Common myeloid progenitor, CD34-positive (primary cell): ENCODE measurements at places on chromosomes 5 and 9.

GRCh38 chr5:132389051-132389331, 19.5 kb downstream of the SLC22A5 start:
- H3K4me3 ChIP-seq = no peak overlapping the region
- H3K27me3 ChIP-seq = no peaks in the 10 kb centered on the region
- no peak for DNase-seq
- no peak overlapping the region for H3K27ac ChIP-seq

GRCh38 chr9:94864196-94864595, 137.7 kb downstream of the AOPEP start:
- H3K27me3 ChIP-seq = no peaks in the 10 kb centered on the region
- H3K27ac ChIP-seq = no peak overlapping the region

DNA sequence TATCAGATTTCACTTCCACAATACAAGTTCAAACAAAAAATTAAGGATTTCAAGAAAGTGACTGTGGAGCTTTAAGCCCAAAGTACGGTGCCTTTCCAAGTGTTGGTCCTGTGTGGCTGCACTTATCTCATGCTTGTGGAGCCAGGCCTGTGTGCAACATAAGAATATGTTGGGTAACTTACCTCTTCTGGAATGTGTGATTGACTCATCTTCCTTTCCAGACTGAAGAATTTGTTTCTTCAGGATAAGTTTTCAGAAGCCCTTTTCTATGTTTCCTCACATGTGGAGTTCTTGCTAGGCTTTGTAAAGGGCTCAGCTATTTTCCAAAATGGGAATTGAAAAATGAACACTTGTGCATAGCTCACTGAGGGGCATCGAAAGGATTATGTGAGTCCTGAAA, 485.1 kb upstream of the PAPPA start:
- no peak overlapping the region for H3K27ac ChIP-seq
- no peaks in the 10 kb centered on the region for H3K4me1 ChIP-seq
- no peak for DNase-seq
- no peaks in the 10 kb centered on the region for H3K36me3 ChIP-seq

- no peaks in the 10 kb centered on the region for H3K36me3 ChIP-seq
- no peaks in the 10 kb centered on the region for H3K4me1 ChIP-seq
- DNase-seq = no peak
These were observed 2.5 kb downstream of the FAM163B start for GRCh38 chr9:133606708-133607025.

DNA sequence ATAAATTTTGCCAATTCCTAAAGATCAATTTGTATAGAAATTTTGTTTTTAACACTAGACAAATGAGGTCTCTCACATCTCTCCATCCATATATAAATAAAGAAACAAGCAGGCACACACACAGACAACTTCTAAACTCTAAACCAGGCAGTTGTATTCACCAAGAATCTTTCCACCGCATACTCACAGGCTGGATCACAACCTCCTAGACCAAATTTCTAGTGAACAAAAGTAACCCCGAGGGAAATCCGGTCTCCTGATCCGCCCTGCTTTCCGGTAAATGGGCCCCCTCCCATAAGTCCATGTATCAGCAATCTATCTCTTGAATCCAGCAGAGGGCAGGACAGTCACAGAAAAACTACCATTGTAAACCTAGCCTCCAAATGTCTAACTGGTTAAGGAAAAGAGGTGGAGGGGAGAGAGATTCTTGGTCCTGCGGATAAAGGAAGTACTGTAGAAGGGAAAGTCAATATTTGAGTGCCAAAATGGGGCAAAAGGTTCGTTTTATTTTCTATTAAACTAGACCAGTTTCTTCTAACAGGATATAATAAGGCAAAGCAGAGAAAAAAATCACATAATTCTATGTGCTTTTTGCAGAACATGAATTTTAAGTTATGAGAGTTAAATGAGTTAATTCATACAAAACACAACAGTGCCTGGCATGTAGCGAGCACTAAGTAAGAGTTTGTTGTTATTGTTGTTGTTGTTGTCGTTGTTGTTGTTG, 4.8 kb upstream of the SMU1 start:
- peaks cover 19% of the 10 kb centered on the region for H3K4me1 ChIP-seq
- H3K4me3 ChIP-seq = peak overlapping the region; percentile 52
- DNase-seq = peak; percentile 96
- H3K36me3 ChIP-seq = no peaks in the 10 kb centered on the region
- H3K27me3 ChIP-seq = no peaks in the 10 kb centered on the region

DNA sequence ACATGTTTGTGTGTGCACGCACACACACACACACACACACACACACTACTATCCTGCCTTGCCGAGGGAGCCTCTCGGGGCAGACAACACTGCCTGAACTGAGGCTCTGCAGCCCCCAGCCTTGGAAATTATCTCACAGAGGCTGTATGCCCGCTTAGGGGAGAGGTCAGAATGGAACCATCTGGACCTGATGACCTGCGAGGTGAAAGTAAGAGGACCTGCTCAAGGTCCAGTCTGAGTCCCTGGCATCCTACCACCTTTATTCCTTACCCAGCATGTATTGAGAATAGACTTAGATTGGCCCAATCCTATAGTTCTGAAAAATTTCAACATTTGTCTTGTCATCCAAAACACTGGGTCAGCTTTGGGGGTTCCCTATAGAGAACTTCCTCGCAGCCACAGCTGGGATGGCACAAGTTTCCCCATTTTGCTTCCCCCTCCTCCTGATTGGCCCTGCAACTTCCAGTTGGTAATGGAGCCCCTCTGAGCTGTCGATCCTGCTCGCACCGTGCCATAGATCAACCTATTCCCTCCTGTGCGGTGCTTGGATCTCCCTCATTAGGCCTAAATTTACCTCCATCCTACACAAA, 10.2 kb downstream of the MVB12B start:
- no peak overlapping the region for H3K4me3 ChIP-seq
- H3K36me3 ChIP-seq = no peaks in the 10 kb centered on the region
- H3K27ac ChIP-seq = no peak overlapping the region

DNA sequence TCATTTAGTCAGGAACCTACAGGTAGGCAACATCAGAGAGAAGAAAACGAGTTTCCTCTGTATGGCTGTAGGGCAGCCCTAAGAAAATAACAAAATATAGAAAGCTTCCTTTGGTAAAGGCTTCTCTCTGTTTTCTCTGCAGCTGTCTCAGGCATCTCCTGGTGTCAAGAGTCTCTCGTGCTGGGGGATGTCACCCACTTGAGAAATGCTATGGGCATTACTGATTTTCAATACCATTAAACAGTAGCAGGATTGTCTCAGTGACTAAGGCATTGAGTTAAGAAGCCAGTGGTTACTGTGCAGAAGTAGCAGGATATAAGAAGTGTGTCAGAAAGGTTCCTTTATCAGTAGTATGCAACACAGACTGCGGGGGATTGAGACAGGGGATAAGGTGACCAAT, 32.4 kb downstream of the LIFR start:
- H3K27me3 ChIP-seq = peaks cover 36% of the 10 kb centered on the region
- H3K36me3 ChIP-seq = no peaks in the 10 kb centered on the region
- H3K4me1 ChIP-seq = no peaks in the 10 kb centered on the region
- H3K4me3 ChIP-seq = no peak overlapping the region

GRCh38 chr9:130431536-130432303, 13.0 kb upstream of the ASS1 start:
- H3K36me3 ChIP-seq = no peaks in the 10 kb centered on the region
- H3K4me1 ChIP-seq = no peaks in the 10 kb centered on the region
- no peak overlapping the region for H3K4me3 ChIP-seq
- peaks cover 13% of the 10 kb centered on the region for H3K27me3 ChIP-seq

- DNase-seq = peak; percentile 86
- no peaks in the 10 kb centered on the region for H3K4me1 ChIP-seq
- peaks cover 13% of the 10 kb centered on the region for H3K36me3 ChIP-seq
- no peak overlapping the region for H3K4me3 ChIP-seq
These were observed 28.4 kb downstream of the NNT start for GRCh38 chr5:43631182-43631910.

- no peaks in the 10 kb centered on the region for H3K27me3 ChIP-seq
- H3K4me3 ChIP-seq = no peak overlapping the region
- H3K27ac ChIP-seq = no peak overlapping the region
These were observed 24.6 kb downstream of the NDUFA8 start for GRCh38 chr9:122134822-122135528.

- no peaks in the 10 kb centered on the region for H3K36me3 ChIP-seq
- H3K27me3 ChIP-seq = no peaks in the 10 kb centered on the region
- no peak overlapping the region for H3K4me3 ChIP-seq
- H3K4me1 ChIP-seq = peaks cover 3% of the 10 kb centered on the region
- peak; percentile 77 for DNase-seq
- no peak overlapping the region for H3K27ac ChIP-seq
These were observed 5.1 kb upstream of the CLINT1 start for GRCh38 chr5:157864067-157864466.

- peak overlapping the region; percentile 37 for H3K27ac ChIP-seq
- no peak overlapping the region for H3K4me3 ChIP-seq
- peaks cover 11% of the 10 kb centered on the region for H3K4me1 ChIP-seq
- H3K27me3 ChIP-seq = no peaks in the 10 kb centered on the region
These were observed 16.5 kb downstream of the SPARC start for GRCh38 chr5:151670083-151670686.

DNA sequence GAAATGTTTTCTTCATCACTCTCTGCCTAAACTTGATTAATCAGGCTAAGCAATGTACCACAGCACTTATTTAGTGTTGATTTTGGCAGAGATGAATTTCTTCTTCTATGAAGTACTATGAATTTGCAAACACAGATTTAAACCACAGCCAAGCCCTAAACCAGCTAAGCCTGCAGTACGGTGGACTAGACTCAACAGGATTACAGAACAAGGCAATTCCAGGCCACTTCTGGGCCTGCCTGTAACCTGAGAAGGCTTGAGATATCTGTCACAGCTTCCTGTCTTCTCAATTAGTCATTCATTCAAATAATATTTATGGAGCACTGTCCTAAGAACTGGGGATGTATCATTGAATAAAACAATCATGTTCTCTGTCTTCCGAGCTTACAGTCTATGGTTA, 32.4 kb upstream of the CAST start:
- no peaks in the 10 kb centered on the region for H3K36me3 ChIP-seq
- no peak for DNase-seq
- H3K4me3 ChIP-seq = no peak overlapping the region
- no peaks in the 10 kb centered on the region for H3K4me1 ChIP-seq

DNA sequence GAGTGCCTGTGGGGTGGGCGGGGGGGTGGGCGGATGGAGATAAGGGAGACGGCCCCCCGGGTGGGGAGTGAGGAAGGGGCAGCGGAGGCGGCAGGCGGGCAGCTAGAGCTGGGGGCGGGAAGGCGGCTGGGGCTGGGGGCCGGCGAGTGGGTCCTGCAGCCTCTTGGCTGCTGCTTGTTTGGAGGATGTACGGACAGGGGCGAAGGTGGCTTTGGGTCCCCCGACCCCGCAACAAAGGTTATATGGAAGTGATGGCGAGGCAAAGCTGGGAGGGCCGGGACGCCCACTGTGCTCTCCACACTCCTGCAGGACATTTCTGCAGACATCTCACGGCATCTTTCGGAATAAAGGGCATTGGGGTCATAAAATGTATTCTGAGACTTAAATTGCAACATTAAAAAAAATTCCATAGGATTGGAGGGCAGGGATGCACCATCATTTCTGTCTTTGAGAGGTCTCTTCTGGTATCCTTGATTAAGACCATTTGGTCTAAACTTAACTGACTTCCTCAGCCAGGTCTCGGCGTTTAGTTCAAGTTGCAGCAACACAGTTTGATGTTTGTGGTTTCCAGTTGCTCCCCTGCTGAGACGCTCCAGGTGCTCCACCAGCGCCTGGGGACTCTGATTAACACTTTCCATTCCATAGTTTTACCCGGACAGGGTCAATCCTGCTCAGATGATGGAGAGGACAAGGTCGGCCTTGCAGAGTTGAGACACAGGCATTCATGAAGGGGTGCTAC, 101.6 kb upstream of the SSBP2 start:
- H3K27ac ChIP-seq = peak overlapping the region; percentile 70
- DNase-seq = peak; percentile 68
- H3K4me3 ChIP-seq = peak overlapping the region; percentile 65
- H3K4me1 ChIP-seq = peaks cover 44% of the 10 kb centered on the region
- no peaks in the 10 kb centered on the region for H3K27me3 ChIP-seq

DNA sequence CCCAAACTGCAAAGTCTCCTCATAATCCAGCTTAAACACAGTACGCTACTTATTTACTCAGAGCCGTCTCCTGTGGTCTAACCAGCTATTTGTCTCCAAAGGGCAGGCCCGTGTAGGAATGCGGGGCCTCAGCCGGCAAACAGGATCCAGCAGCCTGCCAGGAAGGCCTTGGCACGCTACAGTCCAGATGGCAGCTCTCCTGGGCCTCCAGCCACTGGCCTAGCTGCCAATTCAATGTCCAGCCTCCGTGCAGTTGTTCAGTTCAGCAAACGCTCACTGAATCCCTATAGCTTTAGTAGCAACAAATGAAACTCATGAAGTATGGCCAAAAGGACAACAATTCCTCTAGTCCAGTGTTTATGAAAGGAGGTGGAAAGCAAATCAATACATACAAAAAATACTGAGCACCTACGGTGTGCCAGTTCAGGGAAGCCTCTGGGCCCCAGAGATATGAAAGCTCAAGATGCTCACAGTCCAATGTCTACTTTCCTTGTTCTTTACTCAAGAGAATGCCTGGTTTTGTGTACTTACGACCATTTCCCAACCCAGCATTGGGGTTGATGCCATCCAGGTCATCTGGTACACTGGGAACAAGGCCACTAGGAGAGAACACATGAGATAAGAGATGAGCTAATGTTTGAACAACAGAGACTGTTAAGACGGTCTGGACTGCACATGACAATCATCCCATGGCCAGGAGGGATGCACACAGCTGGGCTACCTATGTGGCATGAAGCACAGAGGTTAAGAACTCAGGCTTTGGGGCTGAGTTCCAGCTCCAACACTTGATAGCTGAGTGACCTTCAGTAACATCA, 8.3 kb downstream of the CDK5RAP2 start:
- no peak overlapping the region for H3K27ac ChIP-seq
- H3K4me1 ChIP-seq = no peaks in the 10 kb centered on the region
- H3K4me3 ChIP-seq = no peak overlapping the region
- H3K36me3 ChIP-seq = peaks cover 52% of the 10 kb centered on the region
- DNase-seq = no peak

DNA sequence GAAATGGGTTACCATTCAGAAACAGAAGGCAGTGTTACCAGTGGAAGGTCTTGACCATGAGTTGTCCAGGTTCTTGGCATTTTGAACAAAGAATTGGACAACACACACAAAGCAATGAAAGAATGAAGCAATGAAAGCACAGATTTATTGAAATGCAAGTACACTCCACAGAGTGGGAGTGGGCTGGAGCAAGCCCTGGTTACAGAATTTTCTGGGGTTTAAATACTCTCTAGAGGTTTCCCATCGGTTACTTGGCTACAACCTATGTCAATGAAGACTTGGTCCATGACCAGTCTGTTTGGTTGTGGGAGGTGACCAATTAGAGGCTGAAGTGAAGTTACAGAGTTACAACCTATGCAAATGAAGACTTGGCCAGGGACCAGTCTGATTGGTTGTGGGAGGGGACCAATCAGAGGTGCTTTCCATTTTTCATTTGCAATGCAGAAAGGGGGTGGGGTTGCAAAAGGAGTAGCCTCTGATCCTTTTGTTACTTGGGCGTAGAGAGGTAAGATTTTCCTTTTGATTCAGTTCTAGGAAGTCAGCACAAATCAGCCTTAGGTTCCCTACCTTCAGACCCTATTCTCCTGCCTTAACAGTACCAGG, 71.7 kb upstream of the SPRY4 start:
- H3K36me3 ChIP-seq = no peaks in the 10 kb centered on the region
- H3K4me3 ChIP-seq = no peak overlapping the region
- no peaks in the 10 kb centered on the region for H3K4me1 ChIP-seq

- no peaks in the 10 kb centered on the region for H3K4me1 ChIP-seq
- no peak for DNase-seq
- no peak overlapping the region for H3K4me3 ChIP-seq
- no peaks in the 10 kb centered on the region for H3K36me3 ChIP-seq
- H3K27ac ChIP-seq = no peak overlapping the region
These were observed 419.8 kb downstream of the DMRT2 start for GRCh38 chr9:1469996-1470395.
